ENCODE measurements at places on chromosomes 16 and 17.

GRCh38 chr17:4475001-4475400, 23.7 kb upstream of the SPNS2 start:
- no peak for DNase-seq

DNA sequence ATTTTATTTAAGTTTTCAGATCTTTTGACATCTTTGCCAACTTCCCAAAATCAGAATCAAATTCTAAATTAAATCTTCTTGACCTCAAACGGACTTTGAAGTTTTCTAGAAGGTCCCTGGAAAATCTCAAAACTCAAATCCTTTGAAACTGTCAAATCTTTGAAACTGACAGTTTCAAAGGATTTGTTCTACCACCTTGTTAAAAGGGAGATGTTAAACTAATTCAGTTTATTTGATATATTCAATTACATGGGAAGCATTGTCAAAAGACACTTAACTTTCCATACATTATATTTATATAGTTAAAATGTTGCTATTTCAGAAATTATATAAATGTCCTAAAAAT, 3.4 kb upstream of the DPEP1 start:
- no peak for DNase-seq

GRCh38 chr16:69890114-69890891, 60.8 kb upstream of the CLEC18A start:
- no peak for DNase-seq

DNA sequence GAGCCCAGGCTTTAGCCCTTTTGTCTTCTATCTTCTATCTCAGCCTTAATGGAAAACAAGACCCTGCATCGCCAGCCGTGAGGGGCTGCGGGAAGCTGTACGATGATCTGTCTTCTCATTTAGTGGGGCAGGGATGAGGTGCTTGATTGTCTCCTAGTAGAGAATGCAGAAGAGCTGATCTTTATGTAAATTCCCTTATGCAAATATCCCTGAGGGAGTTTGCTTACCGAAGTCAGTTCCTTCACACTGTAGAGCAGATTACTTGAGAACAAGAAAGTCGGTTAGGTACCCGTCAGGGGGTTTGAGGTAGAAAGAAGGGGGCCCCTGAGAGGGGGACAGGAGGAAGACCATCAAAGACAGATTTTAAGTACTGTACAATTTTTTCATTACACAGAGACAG, 66.2 kb downstream of the IRF8 start:
- DNase-seq = no peak

GRCh38 chr17:42275527-42276358, 448 bp downstream of the STAT5B start:
- no peak for DNase-seq

DNA sequence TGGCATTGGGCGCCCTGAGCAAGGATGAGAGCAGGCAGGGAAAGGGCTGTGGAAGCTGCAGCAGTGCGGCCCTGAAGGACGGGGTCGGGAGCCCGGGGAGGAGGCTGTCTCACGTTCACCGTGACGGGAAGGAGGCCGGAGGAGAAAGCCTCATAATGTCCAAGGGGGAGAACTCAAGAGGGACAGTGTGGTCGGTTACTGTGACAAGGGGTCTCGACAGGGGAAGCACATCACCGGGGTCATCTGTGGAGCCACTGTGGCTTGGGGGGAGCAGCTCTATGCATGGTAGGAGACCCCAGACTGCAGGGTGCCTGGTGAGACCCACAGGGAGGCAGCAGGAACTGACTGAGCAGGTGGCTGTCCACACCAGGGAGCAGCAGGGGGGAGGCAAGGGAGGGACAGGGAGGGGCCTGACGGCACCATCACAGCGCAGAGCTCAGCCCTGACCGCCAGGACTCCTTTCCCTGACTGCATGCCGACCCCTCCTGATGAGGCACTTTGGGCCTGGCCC, 154.6 kb upstream of the CHMP6 start:
- no peak for DNase-seq

GRCh38 chr16:89988951-89989350, 30.3 kb downstream of the DBNDD1 start:
- no peak for DNase-seq

- DNase-seq = no peak
Observed at GRCh38 chr16:80602894-80603293, 62.1 kb downstream of the DYNLRB2 start.

GRCh38 chr17:39194985-39195524, 2.4 kb downstream of the CACNB1 start:
- DNase-seq = no peak

GRCh38 chr16:17224350-17224749, 246.4 kb downstream of the XYLT1 start:
- DNase-seq = no peak

- no peak for DNase-seq
Observed at GRCh38 chr17:8122924-8123694, 797 bp downstream of the HES7 start.
